Aorta (tissue), 5 donors: ENCODE measurements at places on chromosomes 16 and 17. TPM values are rescaled to one million over a fixed set of nuclear protein-coding genes. Genes with fewer than 3 reads are reported as not detected.

KRTAP17-1 gene
- not detected for polyA plus RNA-seq

TBC1D3H gene
- not detected for polyA plus RNA-seq

GRCh38 chr17:57152967-57153528 lies 68.0 kb downstream of the AKAP1 start:
- no peak for DNase-seq

GRCh38 chr16:12646490-12647274 lies 157.0 kb downstream of the CPPED1 start:
- DNase-seq = no peak

DNA sequence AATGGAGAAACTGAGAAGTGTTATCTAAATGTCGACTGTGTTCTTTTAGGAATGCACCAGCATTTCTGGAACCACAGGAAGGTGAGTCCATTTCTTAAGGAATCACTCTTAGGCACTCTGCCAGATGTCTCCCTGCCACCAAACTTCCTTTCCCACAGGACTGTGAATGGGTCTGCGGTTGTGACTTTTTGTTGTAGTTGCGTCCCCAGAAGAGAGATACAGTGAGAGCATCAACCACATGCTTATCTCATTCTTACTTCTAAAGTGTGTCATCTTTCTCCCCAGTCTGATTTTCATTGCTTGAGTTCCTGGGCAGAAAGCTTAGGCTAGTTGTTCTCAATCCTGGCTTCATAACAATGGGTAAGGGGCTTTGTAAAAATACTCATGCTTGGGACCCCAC lies 13.4 kb downstream of the ITPRIPL2 start:
- DNase-seq = no peak

DNA sequence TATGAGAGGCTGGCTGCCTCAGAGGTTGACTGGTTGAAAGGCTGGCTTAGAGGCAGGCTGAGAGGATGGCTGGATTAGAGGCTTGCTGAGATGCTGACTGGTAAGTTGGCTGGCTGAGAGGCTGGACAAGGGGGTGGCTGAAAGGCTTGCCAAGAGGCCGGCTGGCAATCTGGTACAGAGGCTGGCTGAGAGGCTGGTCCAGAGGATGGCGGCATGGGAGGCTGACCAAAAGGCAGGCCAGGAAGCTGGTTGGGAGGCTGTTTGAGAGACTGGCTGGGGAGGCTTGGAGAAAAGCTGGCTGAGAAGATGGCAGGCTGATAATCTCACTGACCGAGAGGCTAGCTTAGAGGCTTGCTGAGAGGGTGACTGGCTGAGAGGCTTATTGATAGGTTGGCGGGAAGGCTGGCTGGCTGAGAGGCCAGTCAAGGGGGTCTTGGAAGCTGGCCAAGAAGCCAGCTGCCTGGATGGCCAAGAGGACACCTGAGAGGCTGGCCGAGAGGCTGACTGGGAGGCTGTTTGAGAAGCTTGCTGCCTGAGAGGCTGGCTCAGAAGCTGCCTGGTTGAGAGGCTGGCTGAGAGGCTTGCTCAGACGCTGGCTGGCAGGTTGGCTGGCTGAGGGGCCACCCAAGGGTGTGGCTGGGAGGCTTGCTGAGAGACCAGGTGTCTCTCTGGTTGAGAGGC lies 34.2 kb upstream of the ACSM2B start:
- DNase-seq = peak; percentile 46

GRCh38 chr17:64564098-64564497 lies 57.3 kb downstream of the CEP95 start:
- DNase-seq = no peak

GRCh38 chr17:43025290-43025657 lies 243 bp downstream of the RND2 start:
- DNase-seq = peak; percentile 58

DNA sequence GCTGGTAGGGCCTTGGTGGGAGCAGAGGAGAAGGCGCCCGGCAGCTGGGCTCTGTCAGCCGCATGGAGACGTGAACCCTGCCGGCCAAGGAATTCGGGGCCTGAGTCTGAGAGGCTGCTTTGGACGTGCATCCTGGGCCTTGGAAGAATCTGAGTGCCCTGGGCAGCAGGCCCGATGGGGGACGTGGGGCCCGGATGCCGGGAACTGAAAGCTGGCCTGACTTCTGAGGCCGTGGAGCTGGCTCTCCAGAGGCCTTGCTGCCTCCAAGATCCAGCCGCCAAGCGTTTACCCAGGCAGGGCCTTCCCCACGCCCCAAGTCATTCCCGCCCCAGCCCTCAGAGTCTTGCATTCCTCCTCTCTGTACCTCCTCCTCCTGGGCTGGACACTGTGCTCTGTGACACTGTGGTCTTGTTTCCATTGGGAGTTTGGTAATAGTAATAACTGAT lies 37.2 kb downstream of the NKD1 start:
- peak; percentile 94 for DNase-seq
